ENCODE measurements at places on chromosomes 13 and 19. TPM values are rescaled to one million over a fixed set of nuclear protein-coding genes. Genes with fewer than 3 reads are reported as not detected.
A peak's percentile ranks its signal among the peaks of the same experiment; 100 is the strongest.

The SPACA4 gene
- not detected for total RNA-seq

The URAD gene
- total RNA-seq: not detected

GRCh38 chr13:60162096-60162495 is 1.6 kb downstream of the DIAPH3 start:
- H3K4me1 ChIP-seq: peaks cover 18% of the 10 kb centered on the region
- H3K4me3 ChIP-seq: peak overlapping the region; percentile 89
- DNase-seq: peak; percentile 76
- H3K36me3 ChIP-seq: no peaks in the 10 kb centered on the region
- H3K27ac ChIP-seq: peak overlapping the region; percentile 97

DNA sequence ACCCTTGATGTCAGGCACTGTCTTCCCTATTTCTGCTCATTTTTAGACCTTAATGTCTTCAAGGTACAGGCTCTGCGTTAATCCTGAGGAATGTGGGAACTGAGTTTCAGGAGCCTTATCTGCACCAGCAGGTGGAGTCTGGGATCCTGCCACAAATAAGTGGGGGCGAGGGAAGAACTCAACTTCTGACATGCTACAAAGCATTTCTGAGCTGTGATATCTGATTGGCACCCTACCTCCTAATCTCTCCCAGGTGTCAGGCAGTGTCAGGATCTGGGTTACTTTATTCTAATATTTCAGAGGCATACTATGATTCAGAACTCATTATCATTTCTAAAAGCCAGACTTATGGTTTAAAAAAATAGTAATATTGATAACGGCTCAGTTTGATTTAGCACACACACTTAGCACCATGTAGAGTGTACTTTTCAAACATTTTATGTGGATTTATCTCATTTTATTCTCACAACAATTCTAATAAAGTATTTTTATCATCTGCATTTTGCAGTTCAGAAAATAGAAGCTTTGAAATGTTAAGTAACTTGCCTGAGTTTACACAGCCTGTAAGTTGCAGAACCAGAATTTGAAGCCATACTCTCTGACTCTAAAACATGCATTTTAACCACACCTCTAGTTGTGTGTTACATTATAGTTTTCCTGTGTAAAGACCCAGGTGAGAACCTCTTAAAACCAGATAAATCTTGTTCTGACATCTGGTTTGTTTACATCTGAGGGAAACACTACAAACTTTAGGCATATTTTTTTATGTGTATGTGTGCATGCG is 358.6 kb downstream of the TDRD3 start:
- no peak overlapping the region for H3K27ac ChIP-seq
- no peak for DNase-seq
- no peaks in the 10 kb centered on the region for H3K4me1 ChIP-seq
- no peaks in the 10 kb centered on the region for H3K36me3 ChIP-seq
- H3K4me3 ChIP-seq: no peak overlapping the region

DNA sequence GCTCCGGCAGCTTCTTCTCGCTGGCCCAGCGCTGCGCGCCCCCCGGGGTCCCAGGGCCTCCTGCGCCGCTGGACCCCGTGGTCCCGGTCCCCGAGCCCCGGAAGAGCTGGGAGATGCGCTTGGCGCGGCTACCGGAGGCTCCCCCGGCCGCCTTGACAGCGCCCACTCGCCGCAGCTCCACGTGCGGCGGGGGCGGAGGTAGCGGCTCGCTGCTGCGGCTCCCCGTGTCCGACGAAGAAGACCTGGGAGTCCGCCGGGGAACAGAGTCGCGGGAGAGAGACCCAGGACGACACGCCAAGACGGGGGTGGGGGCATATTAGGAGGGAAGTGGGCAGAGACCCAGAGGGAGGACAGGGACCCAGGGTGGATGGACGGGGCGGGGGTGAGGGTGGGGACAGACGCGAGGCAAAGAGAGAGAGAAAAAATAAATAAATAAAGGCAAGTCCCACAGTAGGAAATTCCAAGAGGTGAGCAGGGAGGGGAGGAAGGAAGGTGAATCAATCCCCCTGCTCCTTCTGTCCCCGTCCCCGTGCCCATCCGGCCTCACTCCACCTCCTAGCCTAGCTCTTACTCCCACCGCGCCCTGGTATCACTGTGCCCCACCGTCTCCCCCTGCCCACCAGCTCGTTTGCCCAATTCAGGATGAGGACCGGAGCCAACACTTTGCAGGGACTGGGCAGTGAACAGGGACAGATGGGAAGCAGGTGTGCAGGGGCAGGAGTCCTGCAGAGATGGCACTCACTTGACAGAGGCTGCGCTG is 826 bp downstream of the RASIP1 start:
- H3K27me3 ChIP-seq: peaks cover 24% of the 10 kb centered on the region
- DNase-seq: peak; percentile 76
- no peaks in the 10 kb centered on the region for H3K36me3 ChIP-seq
- no peak overlapping the region for H3K27ac ChIP-seq

The NXNL1 gene
- total RNA-seq: not detected

DNA sequence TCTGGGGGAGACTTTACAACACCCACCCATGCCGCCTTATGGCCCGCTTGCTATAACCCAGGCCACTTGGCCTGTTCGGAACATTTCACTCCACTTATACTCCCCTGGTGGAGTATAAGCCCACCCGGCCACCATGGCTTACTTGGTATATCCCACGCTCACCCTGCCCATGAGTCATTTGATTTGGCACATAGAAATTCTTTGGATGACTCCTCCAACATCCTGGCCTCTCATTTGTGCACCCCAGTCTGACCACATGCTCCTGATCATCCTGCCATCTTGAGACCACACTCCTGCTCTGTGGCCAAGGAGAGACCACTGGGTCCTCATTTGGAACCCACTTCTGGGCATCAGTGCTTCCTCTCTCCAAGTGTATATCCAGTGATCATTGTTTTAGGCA is 5.2 kb downstream of the SPACA6 start:
- H3K4me3 ChIP-seq: no peak overlapping the region
- peaks cover 91% of the 10 kb centered on the region for H3K36me3 ChIP-seq
- no peaks in the 10 kb centered on the region for H3K27me3 ChIP-seq
- H3K4me1 ChIP-seq: no peaks in the 10 kb centered on the region
- DNase-seq: peak; percentile 94

The LNX2 gene
- 14.4 TPM for total RNA-seq

The ZNF813 gene
- total RNA-seq: 4.4 TPM

DNA sequence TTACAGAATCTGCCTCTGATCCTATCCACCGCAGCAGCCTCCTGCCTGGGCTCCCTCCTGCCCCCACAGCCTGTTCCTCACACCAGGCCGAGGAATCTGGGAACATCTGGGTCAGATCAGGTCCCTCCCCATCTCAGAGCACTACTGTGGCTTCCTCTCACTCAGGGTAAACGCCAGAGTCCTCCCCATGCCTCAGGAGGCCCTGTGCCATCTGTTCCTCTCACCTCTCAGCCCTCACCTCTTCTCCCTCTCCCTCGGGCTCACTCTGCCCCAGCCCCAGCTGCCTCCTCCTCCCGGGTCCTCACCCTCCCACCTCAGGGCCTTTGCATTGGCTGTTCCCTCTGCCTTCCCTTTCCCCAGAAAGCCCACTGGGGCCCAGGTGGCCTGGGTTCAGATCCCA is 18.2 kb downstream of the FCGBP start:
- DNase-seq: peak; percentile 71
- H3K27ac ChIP-seq: no peak overlapping the region
- no peak overlapping the region for H3K4me3 ChIP-seq

GRCh38 chr13:26019881-26020870 is 31.6 kb downstream of the SHISA2 start:
- peak; percentile 90 for DNase-seq
- H3K36me3 ChIP-seq: no peaks in the 10 kb centered on the region
- no peak overlapping the region for H3K4me3 ChIP-seq
- H3K27ac ChIP-seq: peak overlapping the region; percentile 76
- no peaks in the 10 kb centered on the region for H3K27me3 ChIP-seq

- H3K36me3 ChIP-seq: no peaks in the 10 kb centered on the region
- peak overlapping the region; percentile 70 for H3K4me3 ChIP-seq
- peak; percentile 97 for DNase-seq
- no peaks in the 10 kb centered on the region for H3K27me3 ChIP-seq
- peaks cover 36% of the 10 kb centered on the region for H3K4me1 ChIP-seq
Measured at GRCh38 chr19:2524840-2525723, 49.2 kb downstream of the GADD45B start.

GRCh38 chr19:4972509-4973230 is 3.8 kb downstream of the KDM4B start:
- H3K27ac ChIP-seq: no peak overlapping the region
- peaks cover 55% of the 10 kb centered on the region for H3K4me1 ChIP-seq
- DNase-seq: peak; percentile 93
- no peak overlapping the region for H3K4me3 ChIP-seq
- no peaks in the 10 kb centered on the region for H3K36me3 ChIP-seq
- H3K27me3 ChIP-seq: no peaks in the 10 kb centered on the region

Data from osteoblast (primary cell).